ENCODE measurements at places on chromosomes 12 and 14.

DNA sequence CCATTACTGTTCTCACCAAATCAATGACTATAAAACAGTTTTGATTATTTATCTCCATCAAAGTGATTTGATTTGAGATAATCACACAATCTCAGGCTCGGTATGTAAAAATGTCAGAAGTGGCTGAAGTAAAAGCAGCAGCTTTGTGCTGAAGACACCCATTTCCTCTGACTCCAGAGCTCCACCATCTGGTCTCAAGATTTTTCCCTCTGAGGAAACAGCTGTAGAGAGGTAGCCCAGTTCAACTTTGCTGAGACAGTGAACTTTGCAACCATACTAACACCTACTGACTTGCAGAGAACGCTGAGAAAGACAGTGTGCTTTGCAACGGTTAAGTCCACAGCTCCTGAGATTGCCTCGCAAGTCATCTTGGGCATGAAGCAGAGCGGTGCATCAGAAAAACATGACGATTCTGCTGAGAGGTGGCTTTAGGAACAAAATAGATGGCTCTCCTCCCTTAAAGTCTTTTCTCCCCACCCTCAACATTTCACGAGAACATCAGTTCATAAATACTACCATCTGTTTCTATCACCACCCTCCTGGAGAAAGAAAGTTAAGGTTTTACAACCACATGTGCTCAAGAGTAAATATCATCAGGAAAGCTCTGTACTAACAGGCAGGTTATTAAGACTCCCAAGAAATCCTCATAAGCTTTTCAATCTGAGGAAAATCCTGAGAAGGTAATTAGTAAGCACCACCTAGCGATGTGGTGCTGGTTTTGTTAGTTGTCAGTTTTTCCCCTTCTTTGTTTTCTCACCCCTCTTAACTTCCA is 34.8 kb downstream of the HIGD1C start:
- DNase-seq, result no peak

DNA sequence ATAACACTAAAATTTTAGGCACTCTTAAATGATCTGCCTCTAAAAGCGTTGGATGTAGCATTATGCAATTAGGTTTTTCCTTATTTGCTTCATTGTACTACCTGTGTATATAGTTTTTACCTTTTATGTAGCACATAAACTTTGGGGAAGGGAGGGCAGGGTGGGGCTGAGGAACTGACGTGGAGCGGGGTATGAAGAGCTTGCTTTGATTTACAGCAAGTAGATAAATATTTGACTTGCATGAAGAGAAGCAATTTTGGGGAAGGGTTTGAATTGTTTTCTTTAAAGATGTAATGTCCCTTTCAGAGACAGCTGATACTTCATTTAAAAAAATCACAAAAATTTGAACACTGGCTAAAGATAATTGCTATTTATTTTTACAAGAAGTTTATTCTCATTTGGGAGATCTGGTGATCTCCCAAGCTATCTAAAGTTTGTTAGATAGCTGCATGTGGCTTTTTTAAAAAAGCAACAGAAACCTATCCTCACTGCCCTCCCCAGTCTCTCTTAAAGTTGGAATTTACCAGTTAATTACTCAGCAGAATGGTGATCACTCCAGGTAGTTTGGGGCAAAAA is 4.1 kb downstream of the CDKN1B start:
- no peak for DNase-seq

DNA sequence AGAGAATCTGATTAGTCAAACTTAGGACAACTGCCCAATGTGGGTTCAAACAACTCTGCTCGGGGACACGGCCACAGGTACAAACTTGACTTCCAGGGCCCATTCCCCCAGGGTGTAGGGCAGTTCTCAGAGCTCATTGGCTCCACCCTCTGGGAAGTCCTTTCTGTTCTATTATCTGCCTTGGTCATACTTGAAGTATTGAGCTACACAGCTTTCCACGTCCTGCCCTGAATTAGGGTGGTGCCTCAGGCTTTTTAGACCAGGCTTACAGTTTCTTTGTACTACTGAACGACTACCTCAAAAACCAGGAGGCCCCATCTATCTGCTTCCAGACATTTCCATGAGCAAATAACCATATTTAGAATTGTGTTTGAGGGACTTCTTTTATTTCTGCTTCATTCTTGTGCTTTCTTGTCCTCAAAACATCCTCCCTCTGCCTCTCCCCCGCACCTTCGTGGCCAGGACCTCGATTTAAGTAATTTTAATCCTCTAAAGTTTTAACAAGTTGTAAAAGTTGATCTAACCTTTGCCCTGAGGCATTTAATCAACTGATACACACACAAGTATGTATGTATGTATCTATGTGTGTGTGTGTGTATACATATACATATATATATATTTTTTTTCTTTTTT is 281.7 kb upstream of the AMIGO2 start:
- peak; percentile 70 for DNase-seq

DNA sequence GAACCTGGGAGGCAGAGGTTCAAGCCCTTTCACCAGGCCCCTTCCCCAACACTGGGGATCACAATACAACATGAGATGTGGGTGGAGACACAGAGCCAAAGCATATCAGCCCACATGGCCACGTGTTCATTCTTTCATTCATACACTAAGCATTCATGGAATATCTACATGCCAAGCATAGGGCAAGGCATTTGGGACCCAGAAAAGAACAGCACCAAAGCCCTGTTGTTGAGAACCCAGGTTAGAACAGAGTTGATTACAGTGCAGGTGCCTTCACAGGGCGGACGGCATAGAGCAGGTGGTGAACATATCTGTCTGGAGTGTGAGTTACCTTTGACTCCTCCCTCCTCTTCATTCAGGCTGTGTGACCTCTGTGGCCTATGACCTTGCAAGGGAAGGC is 159.4 kb upstream of the GSC start:
- no peak for DNase-seq

- DNase-seq, result peak; percentile 13
These were observed 88.3 kb downstream of the RPS29 start for GRCh38 chr14:49497725-49498348.

DNA sequence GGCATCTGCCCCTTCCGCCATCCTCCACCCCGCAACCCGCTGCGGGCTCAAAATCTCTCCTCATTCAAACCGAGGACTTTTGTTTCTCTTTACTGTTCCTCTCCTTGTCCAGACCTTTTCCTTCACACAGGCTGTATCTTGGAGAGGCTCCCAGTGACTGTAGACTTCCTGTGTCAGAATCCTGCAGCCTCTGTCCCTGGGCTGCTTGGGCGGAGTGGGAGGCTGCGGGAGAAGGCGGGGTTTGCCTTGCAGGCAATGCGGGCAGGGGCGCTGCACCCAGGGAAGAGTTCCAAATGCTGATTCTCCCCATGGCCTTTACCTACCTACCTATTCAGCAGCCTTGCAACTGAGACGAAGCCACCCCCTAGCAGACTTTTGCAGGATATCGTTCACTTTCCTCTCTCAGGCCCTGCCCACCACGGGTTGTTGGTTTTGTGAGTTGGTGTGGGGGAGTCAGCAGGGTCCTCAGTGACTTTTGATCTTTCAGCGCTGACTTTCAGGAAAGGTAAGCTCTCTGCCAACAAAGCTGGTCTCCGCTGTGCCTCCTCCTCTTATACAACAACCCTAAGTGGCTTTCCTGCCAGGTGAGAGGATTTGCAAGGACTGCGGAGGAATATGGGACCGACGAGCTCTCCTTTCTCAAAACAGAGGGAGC is 79.0 kb upstream of the KCNA1 start:
- no peak for DNase-seq

DNA sequence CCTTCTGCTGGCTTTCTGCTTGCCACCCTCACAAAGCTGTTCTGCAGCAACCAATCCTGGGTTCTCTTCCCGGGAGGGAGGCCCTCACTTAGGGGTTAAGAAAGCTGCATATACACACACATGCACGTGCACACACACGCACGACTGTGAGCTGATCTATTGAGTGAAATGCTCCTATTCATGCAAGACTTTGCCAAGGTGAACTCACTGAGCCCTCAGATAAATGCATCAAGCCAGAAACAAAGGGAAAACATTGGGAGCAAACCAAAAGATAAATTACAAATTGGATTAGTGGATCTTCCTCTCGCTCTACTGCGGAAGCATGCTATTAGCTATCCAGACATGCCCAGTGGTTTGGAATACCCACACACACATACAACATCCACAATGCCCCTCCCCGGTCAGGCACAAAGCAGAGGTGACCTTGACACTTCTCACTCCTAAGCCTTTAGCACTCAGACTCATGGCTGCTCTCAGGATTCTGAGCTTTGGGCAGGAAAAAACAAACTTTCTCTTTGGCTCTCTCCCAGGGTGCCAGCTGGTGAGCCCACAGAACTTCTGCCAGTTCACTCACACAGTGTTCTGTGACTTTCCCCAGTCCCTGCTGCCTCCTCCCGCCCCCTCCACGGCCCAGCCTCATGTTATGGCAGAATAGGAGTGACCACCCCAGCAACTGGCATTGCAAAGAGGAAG is 320.0 kb downstream of the DPF3 start:
- no peak for DNase-seq
